Activated CD4-positive, alpha-beta T cell treated with anti-CD3 and anti-CD28 coated beads, Interleukin-2, amount 50 U/mL, for 16 hours (primary cell): ENCODE measurements at places on chromosomes 7 and 10.

DNA sequence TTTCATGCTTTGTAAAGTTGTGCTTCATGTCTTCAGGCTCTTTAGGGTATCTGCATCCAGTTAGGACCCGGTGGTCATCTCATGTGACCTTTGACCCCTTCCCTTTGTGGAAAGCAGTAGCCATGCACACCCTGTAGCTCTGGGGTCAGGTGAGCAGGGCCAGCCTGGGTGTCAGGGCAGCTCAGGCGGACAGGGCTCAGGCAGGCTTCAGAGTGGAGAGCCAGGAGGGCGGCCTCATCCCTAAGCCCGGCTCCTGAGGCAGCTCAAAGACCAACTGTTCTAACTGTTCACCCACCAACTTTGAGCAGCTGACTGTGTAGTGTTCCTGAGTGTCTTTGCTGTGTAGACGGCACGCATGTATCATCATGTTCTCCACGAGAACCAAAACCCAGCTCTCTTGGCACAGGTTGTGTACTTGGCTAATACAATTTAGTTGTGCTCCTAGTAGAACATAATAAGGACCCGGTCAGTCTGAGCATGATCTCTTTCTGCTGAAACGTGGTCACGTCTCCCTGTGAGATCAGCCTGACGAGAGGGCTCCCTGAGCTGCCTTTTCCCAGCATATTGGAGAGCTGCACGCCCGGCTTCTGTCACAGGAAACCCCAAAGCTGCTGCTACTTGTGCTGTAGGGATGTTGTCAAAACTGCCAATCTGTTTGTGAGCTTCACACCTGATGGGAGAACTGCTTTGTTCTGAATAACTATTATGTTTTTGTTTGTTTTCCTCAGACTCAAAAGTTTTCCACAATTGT lies 30.0 kb downstream of the EEPD1 start:
- DNase-seq, result no peak

- DNase-seq, result no peak
Observed at GRCh38 chr10:71338728-71339495, 19.9 kb downstream of the SLC29A3 start.

GRCh38 chr10:154348-154747 lies 19.1 kb downstream of the ZMYND11 start:
- DNase-seq, result no peak

GRCh38 chr7:21671859-21672258 lies 129.0 kb downstream of the DNAH11 start:
- peak; percentile 74 for DNase-seq

GRCh38 chr10:96770987-96771386 lies 50.7 kb upstream of the PIK3AP1 start:
- DNase-seq, result no peak

GRCh38 chr7:2559283-2559950 lies 638 bp downstream of the IQCE start:
- DNase-seq, result peak; percentile 23

DNA sequence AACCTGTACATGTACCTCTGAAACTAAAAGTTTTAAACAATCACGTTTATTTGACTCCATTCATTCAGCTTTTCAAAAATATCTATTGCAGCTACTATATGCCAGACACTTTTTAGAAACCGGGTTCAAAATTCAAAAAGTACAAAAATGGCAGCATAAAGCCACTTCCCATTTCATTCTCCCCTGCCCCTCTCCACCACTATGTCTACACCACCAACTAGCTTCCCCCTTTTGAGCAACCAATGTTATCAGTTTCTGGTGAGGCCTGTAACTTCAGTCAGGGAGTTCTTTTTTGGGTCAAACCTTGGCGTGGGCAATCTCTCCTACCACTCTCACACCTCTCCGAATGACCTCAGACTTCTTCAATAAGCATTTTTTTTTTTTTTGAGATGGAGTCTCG lies 11.5 kb upstream of the HHEX start:
- no peak for DNase-seq

GRCh38 chr10:70679498-70679897 lies 7.2 kb downstream of the ADAMTS14 start:
- no peak for DNase-seq

GRCh38 chr10:24935504-24936292 lies 16.7 kb downstream of the PRTFDC1 start:
- DNase-seq, result no peak

DNA sequence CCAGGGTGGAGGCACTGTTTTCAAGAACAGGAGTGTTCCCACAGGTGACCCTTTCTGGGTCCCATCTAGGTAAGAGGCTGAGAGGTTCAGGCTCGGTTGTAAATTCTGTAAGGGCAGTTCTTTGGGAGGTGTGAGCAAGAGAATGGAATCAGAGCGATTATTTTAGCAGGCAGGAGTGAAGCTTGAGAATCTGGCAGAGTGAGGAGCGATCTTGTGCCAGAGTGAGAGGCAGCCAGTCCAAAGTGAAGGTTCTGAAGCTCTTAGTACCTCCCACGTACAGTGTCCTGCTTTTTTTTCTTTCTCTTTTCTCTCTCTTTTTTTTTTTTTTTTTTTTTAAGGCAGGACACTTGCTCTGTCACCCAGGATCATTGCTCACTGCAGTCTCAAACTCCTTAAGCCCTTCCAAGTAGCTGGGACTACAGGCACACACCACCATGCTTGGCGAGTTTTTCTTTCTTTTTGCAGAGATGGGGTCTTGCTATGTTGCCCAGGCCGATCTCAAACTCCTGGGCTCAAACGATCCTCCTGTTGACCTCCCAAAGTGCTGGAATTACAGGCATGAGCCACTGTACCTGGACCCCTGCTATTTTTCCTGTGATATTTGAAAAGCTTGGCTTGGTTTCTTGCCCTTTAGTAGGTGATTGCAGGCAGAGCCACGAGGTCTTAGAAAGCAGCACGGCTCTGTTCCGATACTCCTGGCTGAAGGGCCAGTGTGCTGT lies 10.9 kb downstream of the POR start:
- no peak for DNase-seq

DNA sequence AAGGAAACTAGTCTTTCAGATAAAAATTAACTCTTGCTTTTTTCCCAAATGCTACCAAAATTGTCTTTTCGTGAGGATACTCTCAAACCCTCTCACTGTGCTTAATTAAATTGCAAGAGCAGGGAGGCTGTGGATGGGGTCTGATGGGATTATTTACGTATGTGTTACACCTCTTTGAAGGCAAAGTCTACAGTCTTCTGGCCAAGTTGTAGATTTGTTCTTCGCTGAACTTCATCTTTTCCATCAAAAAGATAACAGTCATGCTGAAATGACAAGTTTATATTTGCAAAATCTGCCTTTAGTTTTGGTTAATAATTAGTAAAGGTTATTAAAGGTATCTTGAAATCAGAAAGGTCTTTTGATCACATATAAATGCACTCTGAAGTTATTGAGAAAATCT lies 22.7 kb downstream of the A1CF start:
- no peak for DNase-seq

- DNase-seq, result no peak
Observed at GRCh38 chr7:74252893-74253292, 1.3 kb downstream of the RFC2 start.

DNA sequence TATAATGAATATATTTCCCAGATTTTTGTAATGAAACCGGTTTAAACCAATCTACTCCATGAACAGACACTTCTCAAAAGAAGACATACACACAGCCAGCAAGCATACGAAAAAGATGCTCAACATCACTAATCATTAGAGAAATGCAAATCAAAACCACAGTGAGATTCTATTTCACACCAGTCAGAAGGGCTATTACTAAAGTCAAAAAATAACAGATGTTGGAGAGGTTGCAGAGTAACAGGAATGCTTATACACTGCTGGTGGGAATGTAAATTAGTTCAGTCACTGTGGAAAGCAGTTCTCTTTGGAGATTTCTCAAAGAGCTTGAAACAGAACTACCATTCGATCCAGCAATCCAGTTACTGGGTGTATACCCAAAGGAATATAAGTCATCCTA lies 240.7 kb downstream of the TSPAN12 start:
- no peak for DNase-seq

DNA sequence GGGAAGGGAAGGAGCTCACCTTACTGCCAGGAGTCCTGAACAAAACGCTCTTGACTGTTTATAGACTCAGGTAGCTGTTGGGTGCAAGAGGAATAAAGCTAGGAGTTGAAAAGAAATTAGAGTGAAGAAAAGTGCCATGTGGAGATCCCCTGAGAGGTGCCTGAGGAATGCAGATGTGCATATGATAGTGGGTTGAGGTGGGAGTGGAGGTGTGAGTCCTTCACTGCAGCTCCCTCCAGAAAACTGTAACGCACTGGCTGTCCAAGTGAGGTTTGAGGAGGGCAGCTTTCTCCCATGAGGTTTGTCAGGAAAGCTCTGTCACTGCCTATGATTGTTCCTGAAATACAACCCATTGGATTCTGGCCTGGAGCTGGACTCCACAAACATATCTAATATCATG lies 904.8 kb upstream of the POT1 start:
- DNase-seq, result no peak

- DNase-seq, result no peak
Observed at GRCh38 chr7:64869912-64870562, 33.0 kb upstream of the ZNF273 start.

DNA sequence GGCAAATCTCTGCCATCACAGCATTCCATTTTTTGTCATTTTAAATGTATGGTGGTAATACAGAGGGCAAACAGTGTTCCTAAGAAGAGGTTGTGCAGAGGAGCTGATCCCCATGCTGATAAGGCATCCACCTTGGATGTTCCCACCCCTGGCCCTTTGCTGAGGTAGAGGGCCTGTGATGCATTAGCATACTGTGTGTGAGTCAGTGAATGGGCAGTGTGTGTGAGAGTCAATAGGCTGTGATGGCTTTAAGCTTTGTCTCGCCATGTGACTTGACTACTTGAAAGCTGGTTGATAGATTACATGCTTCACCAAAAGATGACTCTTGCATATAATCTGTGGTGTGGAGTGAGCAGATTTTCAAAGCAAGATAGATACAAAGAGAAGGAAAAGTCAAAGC lies 81.3 kb downstream of the INSYN2A start:
- DNase-seq, result no peak

- no peak for DNase-seq
Observed at GRCh38 chr7:144408121-144408520, 4.6 kb upstream of the NOBOX start.

DNA sequence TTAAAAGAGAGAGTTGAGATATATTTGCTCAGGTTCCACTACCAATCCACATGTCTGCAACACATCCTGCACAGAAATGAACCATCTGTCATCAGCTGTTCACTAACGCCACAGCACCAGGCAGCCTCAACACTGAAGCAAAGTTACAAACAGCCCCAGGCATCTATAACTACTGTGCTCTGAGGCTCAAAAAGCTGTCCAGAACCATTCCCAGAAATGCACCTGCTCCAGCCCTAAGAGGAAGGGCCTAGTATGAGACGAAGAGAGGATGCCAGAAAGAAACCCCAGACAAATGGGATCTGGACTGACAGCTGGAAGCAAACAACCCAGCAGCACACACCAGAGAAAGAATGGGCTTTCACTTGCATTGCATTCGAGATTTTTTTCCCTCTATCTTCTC lies 159.3 kb downstream of the ELMO1 start:
- no peak for DNase-seq

DNA sequence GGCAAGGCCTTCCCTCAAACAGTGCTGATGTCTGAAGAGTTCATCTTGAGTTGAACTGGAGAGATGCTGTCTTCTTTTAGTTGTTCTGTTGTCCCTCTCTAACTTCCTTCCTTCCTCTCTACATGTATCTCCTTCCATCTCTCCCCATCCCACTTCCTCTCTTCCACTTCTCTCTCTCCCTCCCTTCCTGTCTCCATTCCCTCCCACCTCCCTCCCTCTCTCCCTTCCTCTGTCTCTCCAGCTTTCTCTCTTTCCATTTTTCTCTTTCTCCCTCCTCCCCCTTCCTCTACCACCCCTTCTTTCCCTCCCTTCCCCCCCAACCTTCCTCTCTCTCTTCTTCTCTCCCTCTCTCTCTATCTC lies 40.7 kb upstream of the TNS3 start:
- DNase-seq, result no peak

GRCh38 chr10:72785409-72785808 lies 93.5 kb downstream of the MCU start:
- no peak for DNase-seq

DNA sequence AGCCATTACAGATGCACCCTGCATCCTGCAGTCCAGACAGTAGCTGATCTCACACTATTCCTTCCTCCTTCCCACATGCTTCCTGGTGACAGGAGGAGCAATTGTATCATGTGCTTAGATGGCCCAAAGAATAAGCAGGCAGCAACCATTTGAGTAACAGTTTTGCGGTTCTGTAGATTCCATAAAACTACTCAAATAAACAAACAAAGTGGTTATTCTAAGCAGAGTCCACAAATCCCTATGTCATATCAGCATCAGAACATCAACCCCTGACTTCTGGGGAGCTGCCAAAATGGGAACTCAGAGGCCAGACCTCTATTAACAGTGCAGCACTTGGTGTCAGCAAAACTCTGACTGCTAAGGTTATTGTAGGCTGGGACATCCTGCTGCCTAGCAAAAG lies 226.0 kb downstream of the SORCS1 start:
- no peak for DNase-seq

DNA sequence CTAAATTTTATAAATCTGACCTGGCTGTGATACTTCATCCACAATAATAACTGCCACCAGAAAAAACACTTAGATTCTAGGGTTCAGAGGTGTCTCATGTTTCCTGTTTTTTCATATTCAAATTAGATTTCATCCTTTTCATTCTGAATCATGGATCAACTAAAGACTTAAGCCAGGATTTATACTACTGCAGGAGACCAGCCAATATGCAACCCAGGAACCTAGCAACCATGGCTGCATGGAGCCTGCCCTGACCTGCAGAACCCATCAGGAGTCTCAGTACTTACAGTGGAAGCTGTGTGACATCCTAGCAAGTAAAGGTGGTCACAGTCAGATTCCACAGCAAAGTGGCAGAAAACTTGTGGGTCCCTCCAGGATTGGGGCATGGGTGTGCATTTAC lies 40.5 kb upstream of the RNF148 start:
- no peak for DNase-seq

- DNase-seq, result no peak
Observed at GRCh38 chr10:72509941-72510340, 115.9 kb downstream of the MICU1 start.

DNA sequence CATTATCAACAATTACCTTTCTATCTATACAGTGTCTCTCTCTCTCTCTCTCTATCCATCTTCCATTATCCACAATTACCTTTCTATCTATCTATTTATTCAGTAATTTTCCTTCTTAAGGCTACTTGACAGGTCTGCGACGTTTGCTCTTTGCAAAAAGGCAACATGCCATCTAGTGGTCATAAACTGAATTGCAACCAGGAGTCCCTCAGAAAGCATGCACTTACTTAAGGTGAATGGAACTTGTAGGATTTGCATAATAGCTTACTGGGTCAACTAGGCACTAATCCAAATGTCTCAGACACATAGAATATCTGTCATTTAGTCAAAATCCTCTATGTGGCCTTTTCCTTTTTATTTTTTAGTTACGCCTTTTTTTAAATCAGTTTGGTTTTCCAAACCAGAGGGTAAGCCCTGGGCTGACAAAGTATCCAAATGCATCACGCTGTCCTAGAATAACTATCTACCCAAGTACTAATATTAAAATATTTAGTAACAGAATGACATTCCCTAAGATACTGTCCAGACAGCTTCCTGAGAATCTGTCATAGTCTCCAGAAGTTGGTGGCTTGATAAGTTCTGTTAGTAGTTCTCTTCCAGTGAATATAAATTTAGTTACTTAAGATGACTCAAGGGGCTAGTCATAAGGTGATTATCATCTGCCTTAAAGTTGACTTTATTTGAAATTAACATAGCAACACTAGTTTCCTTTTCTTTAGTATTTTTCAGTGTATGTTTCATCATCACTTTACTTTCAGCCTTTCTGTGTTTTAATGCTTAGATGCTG lies 208.3 kb downstream of the PPP1R3A start:
- DNase-seq, result peak; percentile 71
